Ammon's horn (tissue), 1 donor: ENCODE measurements at places on chromosomes 6 and 20.

DNA sequence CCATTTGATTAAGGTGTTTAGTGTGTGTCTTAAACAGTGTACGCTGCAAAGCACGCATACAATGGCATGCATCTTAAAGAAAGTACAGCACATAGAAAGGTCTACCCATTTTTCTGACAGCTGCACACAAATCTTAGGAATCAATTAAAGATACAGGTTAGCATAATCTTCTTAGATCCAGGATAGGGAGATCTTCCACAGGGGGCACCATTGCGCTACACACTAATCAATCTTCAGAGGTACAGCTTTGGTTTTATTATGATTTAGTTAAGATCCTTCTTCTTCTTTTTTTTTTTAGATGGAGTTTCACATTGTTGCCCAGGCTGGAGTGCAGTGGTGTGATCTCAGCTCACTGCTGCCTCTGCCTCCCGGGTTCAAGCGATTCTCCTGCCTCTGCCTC is 63.7 kb upstream of the BEND3 start:
- peak; percentile 7 for DNase-seq

DNA sequence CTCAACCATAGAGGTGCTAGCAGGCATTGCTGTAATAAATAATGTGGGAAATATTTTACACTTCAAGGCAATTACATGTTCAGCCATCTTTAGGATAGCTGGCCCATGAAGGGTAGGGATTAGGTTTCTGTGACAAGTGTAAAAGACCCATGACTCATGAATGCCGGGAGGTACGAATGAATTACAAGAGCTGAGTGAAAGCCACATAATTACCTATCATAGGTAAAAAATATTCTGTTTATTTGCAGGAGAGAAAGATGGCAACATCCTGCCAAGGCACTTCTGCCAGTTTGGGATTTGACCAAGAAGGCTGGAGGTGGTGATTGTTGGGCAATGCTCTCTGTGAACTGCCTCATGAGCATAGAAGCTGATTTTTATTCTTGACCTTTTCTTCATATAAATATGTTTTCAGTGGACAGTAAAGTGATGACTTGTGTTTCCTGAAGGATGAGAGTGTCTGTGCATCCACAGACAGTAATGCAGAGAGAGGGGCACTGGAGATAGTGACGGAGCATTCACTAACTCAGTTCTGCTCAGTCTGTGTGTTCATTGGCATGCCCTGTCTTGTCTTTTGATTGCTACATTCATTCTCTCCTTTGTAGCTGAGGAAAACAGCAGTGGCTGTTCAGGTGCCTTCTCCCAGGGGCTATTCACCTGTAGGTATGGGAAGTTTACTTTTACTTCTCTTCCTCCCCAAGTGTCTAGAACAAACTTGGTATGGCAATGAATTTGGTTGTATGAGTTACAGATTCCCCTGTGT is 481.1 kb downstream of the TFAP2B start:
- no peak for DNase-seq

- DNase-seq: no peak
Observed at GRCh38 chr6:50369996-50370395, 320.3 kb upstream of the DEFB112 start.

GRCh38 chr20:41148942-41149341 is 11.6 kb downstream of the PLCG1 start:
- no peak for DNase-seq

DNA sequence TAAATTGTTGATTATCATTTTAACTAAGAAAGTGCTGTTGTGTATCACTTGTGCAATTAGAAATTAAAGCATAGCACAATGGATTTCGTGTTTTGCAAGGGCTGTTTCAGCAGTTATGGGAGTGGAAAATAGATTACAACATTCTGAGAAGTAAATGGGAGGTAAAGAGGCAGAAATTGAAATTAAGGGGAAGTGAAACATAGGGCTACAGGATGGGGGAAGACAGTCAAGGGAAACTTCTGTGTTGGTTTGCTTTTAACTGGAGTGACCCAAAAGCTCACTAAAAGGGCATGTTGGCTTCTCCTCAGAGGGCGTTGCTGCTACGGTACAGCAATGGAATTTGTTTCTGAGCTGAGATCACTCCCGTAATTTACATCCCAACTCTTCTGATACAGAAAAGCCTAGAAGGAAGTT is 147.5 kb downstream of the BCAS1 start:
- DNase-seq: peak; percentile 47

DNA sequence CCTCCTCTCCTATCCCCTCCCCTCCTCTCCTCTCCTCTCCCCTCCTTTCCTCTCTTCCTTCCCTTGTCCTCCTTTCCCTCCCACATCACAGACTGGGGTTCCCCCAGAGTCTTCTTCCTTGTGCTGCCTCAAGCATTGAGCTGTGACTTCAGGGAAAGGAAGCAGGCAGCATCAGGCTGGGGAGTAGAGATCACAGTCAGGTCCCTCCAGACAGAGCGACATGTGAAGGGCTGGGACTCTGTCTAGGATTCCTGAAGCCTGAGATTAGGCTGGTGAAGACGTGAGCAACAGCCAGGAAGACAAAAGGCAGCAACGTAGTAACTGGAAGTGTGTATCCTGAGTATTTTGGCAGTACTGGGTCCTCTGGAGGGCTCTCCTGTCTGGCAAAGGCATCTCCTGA is 265.4 kb upstream of the SUPT3H start:
- no peak for DNase-seq

GRCh38 chr20:38937978-38938473 is 11.8 kb downstream of the FAM83D start:
- DNase-seq: no peak

DNA sequence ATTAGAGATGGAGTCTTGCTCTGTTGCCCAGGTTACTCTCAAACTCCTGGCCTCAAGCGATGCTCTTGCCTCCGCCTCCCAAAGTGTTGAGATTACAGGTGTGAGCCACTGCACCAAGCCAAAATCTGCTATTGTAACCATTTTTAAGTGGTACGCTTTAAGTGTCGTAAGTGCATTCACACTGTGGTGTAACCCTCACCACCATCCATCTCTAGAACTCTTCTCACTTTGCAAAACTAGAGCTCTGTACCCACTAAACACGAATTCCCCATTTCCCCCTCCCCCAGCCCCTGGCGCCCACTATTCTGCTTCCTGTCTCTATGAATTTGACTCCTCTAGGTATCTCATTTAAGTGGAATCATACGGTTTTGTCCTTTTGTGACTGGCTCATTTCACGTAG is 2.8 kb upstream of the FAM83C start:
- no peak for DNase-seq

GRCh38 chr20:61105395-61105794 is 146.7 kb upstream of the CDH4 start:
- DNase-seq: no peak

- peak; percentile 48 for DNase-seq
Observed at GRCh38 chr20:54025251-54025771, 45.1 kb downstream of the BCAS1 start.

DNA sequence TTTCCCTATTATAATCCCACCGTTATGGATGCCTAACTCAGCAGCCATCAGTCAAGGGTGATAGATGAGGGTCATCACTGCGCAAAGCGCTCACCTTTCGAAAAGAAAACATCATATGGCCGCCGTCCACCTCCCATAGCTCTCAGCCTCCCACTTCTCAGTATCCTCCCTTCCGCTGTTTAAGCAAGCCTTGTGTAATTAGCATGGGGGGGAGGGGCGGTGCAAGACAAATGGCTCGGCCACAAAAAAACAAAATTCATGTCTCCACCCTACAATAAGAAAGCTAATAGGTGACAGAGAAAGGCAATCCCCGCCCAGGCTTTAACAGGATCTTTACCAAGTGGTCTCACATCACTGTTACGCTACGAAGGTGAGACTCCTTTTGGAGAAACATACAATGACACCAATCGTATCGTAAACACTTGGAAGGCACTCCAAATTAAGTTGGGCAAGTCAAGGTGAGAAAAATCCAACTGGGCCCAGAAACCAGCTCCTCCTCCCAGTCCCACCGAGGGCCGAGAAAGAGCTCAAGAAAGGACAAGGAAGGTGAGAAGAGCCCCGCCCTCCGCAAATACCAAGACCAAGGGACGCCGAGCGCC is 645 bp downstream of the DDX39B start:
- DNase-seq: peak; percentile 34

DNA sequence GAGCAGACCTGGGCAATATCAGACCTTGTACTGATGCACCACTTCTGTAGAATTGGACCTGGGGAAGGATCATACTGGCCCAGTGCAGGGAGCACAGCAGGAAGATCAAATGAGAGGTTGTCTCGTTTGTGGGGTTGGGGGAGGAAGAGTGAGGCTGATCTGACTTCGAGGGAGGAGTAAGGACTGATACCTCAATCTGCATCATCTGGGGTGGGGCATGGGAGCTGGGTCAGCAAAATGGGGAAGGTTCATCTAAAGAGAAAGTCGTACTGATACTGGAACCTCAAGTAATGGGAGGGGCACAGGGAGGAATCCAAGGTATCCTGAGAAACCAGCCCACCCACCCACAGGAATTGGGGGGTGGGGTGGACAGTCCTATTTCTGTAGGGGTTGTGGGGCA is 3.7 kb downstream of the RNF39 start:
- no peak for DNase-seq

- DNase-seq: no peak
Observed at GRCh38 chr20:13336308-13337089, 115.4 kb downstream of the ISM1 start.

DNA sequence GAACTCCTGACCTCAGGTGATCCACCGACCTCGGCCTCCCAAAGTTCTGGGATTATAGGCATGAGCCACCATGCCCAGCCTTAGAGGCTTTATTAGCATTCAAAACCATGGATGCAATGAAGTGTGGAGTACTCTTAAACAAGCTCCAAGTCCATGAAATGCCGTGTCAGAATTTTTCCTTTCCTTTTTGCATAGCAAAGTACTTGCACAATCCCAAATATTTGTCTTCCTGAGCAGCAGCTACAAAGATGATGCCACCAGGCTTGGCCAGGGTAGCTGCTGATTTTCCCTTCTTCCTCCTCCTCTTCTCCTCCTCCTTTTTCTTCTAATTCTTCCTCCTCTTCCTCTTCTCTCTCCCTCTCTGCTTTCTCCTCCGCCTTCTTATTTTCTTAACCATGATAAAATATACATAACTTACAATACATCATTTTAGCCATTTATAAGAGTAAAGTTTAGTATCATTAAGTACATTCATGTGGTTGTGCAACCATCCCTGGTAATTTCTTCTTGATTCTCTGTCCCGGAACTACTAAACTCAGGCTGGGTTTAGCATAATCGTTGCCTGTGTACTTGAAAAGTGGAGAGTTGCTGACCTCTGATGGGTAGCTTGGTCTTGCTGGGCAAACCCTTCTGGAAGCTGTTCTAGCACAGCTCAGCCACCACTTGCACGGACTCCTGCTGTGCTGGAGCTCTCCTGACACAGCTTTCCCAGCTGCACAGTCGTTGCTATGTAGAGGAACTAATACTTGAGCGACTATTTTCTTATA is 20.3 kb downstream of the MUCL3 start:
- no peak for DNase-seq

DNA sequence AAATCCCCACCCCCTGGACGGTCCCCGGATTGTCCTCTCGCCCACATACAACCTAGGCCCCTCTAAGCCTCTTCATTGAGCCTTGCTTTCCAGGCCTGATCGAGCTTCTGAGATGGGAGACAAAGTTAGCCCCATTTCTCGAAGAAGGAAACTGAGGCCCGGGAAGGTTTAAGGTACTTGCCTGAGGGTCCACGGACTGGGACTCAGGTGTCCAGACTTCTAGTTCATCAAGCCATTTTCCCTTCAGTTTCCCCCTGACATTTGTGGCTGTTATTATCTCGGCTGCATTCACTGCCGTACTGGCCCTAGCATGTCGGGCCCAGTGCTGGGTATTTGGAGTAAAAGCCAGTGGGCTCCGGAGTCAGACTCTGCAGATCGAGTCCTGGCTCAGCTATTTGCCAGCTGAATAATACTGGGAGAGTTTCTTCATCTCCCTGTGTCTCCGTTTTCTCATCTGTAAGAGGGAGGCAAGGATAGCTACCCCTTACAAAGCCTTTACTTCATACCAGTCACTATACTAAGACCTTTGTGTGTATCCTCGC is 633 bp downstream of the RPRD1B start:
- DNase-seq: no peak

DNA sequence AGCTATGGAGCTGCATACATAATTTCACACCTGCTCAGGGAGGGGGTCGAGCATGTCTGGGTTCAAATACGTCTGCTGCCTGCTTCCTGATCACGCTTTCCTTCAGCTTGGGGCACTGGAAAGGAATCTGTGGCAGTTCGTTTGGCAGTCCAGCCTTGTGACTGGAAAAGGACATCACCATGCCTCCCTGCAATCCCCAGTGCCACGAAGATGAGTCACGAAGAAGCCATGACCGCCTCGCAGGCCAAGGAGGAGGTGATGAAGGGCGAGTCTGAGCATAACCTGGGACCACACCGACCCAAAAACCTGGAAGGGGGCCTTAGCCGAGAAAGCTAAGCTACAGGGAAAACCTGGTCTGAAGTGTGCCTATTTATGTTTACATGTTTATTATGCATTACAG is 13.1 kb downstream of the JAG1 start:
- no peak for DNase-seq

DNA sequence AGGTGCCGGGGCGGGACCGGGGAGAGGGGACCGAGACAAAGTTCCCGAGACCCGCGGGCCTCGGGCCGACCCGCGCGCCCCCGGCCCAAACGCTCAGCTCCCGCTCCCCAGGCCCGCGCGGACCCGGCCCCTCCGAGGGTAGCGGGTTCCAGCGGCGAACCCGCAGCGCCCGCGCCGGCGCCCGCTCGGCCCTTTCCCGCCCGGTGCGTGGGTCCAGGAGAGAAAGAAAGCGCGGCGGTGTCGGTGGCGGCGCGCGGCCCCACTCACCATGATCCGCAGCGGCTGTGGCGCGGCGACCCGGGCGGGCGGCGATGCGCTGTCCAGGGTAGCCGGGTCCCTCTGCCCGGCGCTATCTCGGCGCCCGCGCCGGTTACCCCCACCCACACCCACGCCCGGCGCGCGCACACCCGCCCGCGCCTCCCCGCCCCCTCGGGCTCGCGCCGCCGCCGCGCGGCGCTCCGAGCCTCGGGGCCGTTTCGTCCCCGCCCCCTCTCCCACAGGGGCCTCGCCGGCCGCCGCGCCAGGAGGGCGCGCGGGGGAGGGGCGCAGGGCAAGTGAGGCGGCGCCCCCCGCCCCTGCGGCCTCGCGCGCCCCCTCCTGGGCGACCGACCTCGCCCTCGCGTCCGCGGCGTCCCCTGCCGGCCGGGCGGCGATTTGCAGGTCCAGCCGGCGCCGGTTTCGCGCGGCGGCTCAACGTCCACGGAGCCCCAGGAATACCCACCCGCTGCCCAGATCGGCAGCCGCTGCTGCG is at the start of gene ELOVL2:
ELOVL2 (minus strand) TSS at position 345 of the 751 bp plus-strand sequence; CDS start at position 270, 75 bp downstream.
- DNase-seq: no peak

DNA sequence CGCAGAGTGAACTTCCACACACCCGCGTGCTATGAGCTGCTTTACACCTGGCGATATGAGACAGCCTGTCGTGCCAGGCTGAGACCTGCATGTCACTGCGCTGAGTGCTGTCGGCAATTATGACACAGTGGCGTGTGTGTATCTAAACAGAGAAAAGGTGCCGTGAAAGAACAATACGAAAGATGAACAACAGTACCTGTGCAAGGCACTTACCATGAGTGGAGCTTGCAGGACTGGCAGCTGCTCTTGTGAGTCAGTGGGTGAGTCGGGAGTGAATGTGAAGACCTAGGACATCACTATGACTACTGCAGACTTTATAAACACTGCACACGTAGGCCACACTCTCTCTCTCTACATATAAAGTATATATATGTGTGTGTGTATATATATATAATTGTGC is 68.5 kb upstream of the DUSP22 start:
- no peak for DNase-seq

- no peak for DNase-seq
Observed at GRCh38 chr6:36069573-36069972, 42.0 kb downstream of the MAPK14 start.

- DNase-seq: no peak
Observed at GRCh38 chr20:57592263-57593092, 27.7 kb downstream of the ZBP1 start.
